ENCODE measurements at places on chromosomes 11 and 22.

DNA sequence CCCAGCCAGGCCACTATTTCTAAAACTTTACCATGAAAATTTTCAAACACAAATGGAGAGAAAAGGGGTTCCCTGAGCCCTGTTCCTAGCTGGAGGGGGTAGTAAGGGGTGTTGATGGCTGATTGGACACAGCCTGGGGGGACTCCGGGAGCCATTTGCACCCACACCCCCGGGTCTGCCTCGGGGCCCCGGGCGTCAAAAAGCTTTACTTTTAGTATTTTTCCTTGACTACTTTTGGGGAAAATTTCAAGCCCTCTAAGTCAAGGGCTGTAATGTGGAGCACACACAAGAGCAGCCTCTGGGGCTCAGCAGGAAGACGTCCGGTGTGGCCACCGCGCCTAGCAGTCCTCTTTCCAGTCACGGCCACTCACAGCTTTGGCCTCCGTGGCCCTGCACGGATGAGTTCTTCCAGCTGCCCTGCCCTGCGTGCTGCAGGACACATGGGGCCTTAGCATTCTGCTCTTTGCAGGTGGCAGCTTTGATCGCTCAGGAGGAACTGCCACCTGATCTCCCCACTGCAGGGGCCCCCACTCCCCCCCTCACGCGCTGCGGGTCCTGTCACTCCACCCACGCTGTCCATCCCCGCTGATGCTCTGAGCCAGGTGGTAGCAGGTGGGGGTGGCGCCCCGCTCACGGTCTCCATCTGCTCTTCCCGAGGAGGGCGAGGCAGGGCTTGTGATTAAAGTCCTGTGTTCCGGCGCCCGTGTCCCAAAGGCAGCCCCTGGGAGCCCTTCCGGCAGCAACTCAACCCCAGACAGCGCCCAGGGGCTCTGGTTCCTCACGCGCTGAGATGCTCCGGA, 14.4 kb downstream of the RNH1 start:
- no peak for DNase-seq

GRCh38 chr22:24170188-24170587, 11.1 kb upstream of the SUSD2 start:
- no peak for DNase-seq

- DNase-seq = no peak
Measured at GRCh38 chr11:57167125-57167846, 14.5 kb upstream of the LRRC55 start.

- no peak for DNase-seq
Measured at GRCh38 chr11:83540728-83541127, 254.6 kb upstream of the CCDC90B start.

DNA sequence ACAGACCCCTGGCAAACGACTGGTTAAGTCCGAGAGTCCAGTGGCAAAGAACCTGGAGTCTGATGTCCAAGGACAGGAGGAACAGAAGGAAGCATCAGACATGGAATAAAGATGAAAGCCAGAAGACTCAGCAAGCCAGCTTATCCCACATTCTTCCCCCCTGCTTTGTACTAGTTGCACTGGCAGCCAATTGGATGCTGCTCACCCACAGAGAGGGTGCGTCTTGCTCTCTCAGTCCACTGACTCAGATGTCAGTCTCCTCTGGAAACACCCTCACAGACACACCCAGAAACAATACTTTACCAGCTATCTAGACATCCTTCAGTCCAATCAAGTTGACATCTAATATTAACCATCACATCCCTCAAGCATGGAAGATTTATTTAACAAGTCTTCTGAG, 1265.8 kb upstream of the CNTN5 start:
- DNase-seq = no peak

- DNase-seq = no peak
Measured at GRCh38 chr11:2263071-2263565, 7.3 kb downstream of the ASCL2 start.

DNA sequence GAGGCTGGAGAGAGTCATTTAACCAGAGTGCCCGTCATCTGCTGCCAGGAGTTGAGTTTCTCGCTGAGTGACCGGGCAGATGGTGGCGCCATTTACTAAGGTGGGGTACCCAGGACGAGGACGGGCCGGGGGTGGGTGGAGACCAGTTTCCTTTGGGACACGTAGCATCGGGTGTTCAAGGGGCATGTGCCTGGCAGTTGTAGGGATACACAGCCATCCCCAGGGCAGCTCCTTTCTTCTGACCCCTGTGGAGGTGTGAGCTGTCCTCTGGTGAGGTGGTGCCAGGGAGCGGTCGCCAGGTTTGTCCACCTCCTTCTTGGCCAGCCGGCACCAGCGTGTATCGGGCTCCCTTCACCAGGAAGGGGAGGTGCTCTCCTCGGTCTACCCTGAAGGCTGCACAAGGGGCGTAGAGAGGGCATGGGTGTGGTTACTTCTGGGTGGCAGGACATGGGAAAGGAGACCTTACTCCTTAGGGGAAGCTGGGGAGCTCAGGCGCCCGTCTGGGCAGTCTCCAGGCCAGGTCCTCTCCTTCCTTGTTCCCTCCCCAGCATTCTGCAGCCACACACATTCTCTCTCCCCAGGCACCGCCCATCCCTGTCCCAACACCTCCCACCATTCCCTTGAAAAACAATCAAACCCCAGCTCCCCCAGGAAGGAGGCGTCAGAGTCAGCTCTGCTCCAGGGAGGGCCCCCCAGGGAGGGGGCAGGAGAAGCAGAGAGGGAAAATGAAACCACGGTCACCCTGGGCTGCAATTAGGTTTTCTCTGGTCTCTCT, 10.3 kb upstream of the MB start:
- peak; percentile 22 for DNase-seq

GRCh38 chr11:125457814-125458343, 38.2 kb downstream of the FEZ1 start:
- DNase-seq = no peak

DNA sequence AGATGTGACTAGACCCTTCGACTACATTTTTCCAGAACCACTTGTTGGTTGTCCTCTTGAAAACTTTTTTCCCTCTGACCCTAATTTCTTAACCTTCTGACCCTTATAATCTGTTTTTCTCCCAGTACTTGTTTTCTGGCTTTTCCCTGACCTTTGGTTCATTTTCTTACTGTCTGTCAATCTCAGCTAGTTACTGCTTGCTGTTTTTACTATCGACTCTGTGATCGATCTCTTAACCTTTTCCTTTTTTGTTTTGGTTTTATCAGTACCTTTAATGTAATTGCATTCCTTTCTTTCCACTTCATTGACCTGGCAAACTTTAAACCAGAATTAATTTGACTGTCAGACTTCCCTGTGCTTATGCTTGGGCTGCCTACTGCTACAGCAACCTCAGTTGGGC, 92.8 kb downstream of the DDX10 start:
- DNase-seq = no peak

DNA sequence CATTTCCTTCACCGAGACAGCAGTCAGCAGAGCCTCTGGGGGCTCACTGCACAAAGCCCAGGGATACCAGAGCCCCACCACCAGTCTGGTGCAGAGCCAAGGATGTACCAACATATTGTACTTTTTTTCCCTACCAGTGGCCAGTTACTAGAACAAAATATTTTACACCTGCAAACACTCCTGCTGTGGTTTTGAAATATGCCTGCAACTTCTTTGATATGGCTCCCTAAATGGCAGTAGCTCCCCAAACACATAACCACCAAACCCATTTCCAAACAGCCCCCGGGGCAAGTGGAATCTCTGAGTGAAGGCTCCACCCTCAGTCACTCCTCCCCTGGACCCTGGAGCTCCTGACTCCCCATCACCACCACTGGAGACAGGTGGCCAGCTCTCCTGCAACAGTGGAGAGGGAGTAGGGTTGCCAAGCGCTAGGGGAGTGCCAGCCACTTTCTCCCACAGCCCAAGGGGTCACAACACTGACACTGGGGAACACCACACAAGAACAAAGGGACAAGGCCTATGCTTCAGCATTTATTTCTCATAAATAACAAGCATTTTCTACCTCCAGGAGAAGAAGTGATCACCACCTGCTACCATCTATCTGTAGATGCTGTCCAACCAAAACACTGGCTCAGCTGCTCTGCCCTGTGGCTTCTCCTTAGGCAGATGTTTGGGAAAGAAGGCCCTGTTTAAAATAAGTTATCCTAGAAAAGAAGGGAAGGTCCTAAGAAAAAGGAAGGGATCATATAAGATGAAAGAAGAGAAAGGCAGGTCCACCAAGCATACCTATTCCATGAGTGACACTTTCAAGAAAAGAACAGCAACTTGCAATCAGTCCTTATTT, 15.1 kb downstream of the DGCR2 start:
- no peak for DNase-seq

- DNase-seq = no peak
Measured at GRCh38 chr11:3055891-3056290, 1.3 kb downstream of the CARS1 start.

DNA sequence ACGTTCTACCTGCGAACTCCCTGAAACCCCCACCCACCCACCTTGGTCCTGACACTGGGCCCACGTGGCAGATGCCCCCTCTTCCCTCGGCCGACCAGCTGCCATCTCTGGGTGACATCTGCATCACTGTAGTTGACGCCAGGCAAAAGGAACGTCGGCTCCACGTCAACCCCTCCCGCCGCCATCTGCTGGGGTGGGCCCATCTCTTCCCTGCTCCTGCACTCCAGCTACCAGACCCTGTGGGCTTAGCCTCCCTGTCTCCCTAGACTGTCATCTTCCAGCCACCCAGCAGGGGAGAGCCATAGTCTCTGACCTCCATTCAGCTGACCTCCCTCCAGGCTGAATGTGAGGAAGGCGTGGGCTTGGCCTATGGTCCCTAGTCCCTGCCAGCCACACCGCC, 21.4 kb downstream of the CHID1 start:
- no peak for DNase-seq

DNA sequence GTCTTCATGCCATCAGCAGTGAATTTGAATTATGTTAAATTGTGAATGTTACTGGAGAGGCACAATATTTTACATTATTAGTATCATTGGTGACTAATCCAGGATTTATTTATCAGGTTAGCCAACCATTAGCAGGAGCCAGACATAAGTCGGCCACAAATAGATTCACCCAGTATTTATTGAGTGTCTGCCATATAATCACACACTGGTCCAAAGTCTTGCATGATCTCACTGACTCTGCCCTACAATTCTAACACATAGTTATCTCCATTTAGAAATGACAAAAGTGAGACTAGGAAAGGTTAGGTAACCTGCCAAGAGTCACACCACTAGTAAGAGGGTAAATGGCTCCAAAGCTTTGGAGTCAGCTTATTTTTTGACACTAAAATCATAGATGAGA, 179.6 kb downstream of the BLID start:
- no peak for DNase-seq

GRCh38 chr11:65491163-65491465, 7.7 kb upstream of the MALAT1 start:
- no peak for DNase-seq

GRCh38 chr22:28864878-28865596, 18.3 kb upstream of the ZNRF3 start:
- DNase-seq = no peak

DNA sequence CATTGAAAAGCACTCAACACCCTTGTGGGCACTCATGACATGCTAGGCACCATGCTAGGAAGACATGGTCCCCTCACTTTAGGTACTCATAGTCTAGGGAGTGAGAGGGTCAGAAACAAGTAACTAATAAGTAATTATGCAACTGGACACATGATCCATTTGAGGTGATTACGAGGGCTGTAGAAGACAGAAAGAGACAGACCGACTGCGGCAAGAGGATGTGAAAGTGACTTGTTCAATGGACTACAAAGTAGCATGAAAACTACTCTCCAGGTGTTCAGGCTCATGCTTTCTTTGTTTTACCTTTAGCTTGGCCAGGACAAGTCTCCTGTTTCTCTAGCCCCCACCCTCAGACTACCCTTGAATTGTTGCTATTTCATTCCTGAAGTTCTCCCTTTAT, 310.8 kb upstream of the SORL1-AS1 start:
- DNase-seq = no peak

DNA sequence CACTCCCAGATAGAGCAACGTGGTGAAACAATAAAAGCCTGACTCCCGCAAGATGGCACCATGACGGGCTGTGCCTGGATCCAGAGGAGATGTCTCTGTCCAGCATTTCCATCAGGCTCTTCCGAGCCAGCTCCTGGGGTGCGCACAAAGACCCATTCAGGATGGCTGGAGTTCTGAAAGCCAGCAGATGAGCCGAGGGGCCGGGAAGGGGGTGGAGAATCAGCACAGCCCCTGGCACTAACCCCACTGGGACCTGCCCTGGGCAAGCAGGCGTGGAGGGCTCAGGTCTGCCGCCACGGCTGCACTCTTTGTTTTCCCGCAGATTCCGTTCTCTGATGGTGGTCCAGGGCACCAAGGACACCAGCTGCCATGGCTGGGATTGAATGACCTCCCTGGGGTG, 97.2 kb upstream of the BLID start:
- no peak for DNase-seq

DNA sequence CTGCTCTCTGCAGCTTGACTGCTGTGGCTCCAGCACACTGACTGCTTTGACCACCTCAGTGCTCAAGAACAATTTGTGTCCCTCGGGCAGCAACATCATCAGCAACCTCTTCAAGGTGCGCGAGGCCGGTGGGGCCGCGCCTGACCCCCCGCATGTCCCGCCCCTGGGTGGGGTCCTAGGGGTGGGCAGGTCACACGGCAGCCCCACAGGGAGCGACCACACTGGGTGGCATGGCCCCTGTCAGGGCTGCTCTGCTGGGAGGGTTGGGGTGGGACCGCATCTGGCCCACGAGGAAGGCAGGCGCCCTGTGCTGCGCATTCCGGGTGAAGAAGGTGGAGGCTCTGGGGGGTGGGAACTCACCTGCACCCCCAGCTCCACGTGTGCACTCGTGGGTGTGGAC, 4.7 kb upstream of the TSSC4 start:
- no peak for DNase-seq

DNA sequence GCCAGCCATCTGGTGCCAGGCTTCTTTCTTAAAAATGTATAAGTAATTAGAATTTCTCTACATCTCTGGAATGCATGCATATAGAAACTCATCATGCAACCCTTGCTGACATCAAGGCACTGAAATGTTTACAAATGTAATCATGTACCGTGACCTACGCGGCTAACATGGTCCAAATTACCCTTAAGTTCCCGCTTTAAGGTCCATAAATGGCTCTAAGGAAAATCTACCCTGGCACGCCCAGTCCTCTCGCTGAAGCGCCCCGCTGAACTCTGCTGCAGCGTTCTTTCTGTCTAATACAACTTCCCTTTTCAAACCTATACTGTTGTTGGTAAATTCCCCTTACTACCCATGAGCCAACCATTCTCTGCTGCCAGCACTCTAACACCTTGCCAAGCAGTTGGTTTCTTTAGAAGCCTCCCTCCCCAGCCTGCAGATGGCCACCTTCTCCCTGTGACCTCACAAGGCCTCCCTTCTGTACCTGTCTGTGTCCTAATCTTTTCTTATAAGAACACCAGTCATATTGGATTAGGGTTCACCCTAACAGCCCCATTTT, 13.5 kb upstream of the HMOX1 start:
- no peak for DNase-seq

- DNase-seq = no peak
Measured at GRCh38 chr11:76978818-76979217, 55.4 kb upstream of the B3GNT6 start.

DNA sequence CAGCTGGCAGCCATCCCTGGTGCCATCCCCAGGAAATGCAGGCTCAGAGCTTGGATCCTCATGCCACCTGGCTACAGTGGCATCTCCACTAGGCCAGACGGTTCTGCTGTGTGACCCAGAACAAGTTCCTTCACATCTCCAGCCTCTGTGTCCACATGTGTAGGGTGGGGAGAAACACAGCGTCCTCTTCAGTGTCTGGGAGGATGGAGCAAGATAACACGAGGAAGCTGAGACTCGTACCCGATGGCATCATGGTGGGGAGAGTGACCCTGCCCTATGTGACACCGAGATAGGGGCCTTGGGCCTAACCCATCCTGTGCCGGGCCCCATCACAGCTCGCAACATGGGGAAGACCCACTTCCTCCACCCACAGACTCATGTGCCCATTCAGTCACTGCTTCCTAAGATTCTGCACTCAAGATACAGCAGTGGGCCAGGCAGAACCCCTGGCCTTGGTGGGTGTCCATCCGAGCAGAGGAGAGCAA, 78.5 kb downstream of the MORC2 start:
- DNase-seq = no peak
